ENCODE measurements at places on chromosomes 1 and 21.

DNA sequence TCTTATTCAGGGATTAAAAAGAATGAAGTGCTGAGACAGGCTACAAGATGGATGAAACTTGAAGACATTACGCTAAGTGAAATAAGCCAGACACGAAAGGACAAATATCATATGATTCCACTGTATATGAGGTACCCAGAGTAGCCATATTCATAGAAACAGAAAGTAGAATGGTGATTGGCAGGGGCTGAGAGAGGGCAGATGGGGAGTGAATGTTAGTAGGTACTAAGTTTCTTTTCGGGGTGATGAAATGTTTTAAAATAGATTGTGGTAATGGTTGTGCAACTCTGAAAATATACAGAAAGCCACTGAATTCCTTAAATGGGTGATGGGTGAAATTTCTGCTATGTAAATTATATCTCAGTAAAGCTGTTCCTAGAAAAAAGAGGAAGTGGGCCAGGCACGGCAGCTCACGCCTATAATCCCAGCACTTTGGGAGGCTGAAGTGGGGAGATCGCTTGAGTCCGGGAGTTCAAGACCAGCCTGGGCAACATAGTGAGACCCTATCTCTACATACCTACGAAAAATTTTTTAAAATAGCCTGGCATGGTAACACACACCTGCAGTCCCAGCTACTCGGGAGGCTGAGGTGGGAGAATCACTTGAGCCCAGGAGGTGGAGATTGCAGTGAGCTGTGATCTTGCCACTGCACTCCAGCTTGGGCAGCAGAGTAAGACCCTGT lies 15.9 kb downstream of the SLC27A3 start:
- no peak for DNase-seq

GRCh38 chr21:16199539-16199938 lies 469.8 kb downstream of the USP25 start:
- no peak for DNase-seq

DNA sequence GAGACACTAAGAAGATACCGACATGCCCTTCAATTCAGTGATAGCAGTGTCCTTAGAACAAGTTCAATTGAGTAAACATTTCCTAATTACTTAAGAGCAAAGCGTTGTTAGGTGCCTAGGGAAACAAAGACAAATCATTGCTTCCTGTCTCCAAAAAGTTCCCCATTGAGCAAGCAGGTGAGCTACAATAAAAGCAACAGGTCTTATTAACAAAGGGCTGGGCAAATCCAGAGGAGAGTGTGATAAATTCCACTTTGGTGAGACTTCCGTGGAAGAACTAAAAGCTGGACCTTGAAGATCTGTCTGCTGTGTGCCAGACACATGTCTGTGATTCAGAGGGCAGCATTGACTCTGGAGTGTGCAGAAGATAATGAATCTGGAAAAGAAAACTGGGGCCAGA lies 1.9 kb upstream of the TUT4 start:
- DNase-seq, result no peak

- DNase-seq, result no peak
Observed at GRCh38 chr1:4172644-4173599, 272.9 kb upstream of the C1orf174 start.

DNA sequence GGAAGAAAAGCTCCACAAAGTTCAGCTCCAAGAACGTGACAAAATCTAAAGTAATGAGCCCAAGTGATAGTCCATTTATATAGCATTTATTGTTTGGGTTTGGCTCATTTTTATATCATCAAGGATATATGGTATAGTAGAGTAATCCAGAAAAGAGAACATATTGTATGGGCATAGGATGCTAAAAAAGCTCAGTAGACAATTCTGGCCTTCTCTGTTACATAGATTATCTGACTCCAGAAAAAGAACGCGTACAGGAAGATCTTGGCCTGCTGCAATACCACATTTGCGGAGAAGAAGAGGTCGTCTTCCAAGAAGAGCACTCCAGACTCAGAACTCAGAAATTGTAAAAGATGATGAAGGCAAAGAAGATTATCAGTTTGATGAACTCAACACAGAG lies 43.8 kb downstream of the TMED5 start:
- no peak for DNase-seq

DNA sequence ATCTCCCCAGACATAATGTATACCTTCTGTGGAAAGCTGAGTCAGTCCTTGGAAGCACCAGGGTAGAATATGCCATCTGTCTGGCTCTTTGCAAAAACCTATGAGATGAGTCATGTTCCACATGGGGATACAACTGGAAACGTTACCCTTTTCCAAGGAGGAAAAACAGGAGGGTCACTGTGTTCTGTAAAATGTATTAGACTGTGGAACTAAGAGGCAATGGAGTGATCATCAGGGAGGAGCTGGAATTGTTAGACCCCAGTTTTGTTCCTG lies 16.1 kb upstream of the PSMD4 start:
- DNase-seq, result no peak

GRCh38 chr1:3675436-3675835 lies 23.1 kb downstream of the TP73 start:
- no peak for DNase-seq

- DNase-seq, result no peak
Observed at GRCh38 chr1:233671286-233671685, 57.4 kb downstream of the KCNK1 start.

DNA sequence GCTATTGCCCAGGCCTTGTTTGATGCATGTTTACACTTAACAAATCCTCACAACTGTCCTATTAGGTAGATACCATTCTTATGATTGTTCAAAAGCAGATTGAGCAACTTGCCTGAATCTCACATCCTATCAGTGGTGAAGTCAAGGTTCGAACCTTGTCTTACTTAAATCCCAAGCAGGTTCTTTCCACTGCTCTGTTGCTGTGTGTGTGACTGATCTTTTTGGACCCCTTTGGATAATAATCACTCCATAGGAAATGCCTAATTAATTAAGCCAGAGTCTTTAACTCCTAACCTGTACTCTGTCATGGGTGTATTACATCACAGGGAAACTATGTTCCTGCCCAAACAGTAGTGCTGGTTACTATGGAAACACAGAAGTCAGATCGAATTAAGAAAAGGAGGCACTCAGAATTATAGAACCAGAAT lies 84.2 kb downstream of the SPATA46 start:
- DNase-seq, result no peak

DNA sequence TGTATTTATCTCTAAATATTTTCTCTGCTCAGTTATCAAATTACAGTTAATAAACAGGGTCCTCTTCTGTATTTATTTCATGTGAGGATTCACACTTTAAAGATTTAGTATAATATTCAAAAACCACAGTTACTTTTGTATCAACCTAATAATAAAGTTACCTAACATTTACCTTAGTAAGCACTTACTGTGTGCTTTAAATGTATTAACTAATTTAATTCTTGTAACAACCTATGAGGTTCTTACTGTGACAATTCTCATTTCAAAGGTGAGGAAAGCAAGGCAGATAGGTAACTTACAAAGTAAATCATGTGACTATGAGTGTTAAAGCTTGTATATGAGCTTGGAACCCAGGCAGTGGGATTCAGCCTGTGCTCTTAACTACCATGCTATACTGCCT lies 30.2 kb downstream of the DNAH14 start:
- no peak for DNase-seq

DNA sequence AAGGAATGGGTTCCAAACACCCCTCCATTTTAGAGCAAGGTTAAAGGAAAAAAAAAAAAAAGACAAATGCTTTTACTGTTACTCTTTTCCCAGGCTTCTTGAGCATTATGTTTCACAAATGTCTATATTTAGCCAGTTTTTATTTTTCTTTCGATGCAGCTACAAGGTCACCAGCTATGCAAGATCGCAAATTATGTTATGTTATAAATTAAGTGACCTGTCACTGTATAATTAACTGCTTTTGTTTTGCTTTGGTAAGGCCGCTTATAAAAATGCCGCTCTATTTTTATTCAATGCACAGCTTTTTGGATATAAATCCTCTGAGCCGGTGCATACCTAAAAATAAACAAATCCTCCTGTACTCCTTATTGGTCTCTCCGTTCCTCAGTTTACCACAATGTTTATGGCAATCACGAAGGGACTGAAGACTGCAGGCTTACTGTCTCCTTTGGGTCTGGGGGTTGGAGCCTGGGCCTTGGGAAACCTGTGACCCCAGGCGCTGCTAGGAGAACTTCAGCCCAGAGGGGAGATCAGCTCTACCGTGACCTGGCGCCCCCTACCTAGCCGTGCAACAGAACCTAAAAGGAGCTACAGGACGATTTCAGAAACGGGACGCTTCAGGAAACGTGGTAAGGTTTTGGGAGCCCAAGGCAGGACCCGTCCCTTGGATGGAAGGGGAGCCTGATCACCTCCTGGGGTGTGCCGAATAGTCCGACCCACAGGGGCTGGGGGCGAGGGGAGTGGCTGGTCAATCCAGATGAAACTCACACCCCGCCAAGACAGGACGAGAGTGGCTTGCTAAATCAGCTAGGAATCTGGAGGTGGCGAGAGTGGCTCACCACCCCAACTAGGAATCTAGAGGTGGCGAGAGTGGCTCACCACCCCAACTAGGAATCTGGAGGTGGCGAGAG lies 101.2 kb upstream of the CD55 start:
- DNase-seq, result peak; percentile 52

DNA sequence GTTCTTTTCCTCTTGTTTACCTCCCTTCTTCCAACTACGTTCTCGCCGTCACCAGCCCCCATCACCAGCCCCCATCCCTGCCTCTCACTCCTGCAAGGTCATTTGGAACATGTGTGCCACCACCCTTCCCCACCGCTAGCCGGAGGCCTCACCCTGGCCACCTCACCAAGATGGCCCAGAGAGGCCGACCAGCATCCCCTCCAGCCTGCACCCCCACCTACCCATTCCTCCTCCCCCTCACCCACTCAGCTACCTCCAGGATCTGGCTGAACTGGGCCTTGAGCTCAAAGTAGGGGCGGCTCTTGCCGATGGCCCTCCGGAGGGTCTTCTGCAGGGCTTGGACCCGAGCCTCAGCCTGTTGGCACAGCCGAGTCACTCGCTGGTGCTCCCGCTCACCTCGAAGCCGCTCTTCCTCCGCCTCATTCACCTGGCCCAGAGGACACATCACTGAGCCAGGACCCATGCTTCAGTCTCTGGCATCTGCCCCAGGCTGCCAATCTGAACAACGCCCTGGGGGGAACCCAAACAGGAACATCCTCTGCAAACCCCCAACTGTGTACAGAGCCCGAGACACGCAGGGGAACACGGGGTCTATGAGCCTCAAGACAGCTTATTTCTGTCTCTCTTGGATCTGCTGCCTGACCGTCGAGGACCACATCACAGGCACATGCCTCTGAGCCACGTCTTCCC lies 12.8 kb downstream of the SH3BP5L start:
- no peak for DNase-seq

DNA sequence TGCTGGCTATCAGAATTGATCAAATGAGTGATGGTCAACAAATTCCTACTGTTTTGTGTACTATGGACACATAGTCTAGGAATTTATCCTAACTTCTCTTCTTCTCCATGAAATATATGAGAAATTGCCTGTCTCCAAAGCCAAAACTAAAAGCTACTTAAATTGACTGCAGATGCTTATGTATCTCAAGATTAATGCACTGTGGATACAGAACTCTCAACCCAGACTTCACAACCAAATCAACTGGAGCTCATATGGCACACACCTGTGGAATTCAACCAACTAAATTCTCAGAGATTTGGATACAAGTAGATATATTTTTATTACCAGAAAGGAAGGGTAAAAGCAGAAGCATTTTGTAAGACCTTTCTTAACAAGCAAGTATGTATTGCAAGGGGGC lies 566.1 kb downstream of the LTN1 start:
- DNase-seq, result no peak

DNA sequence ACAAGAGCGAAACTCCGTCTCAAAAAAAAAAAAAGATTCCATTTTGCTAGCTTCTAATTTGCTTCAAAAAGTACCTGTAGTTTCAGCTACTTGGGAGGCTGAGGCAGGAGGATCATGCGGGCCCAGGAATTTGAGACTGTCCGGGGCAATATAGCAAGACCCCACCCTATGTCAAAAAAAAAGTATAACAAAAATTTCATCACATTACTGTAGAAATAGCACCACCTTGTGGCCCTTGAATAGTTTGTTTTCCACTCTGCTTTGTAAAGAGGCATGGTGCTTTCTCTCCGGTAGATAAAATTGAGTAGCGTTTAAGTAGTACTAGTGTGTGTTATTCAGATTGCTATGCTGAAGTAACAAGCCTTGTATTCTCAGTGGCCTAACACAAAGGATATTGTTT lies 18.2 kb upstream of the MSTO1 start:
- no peak for DNase-seq

- DNase-seq, result no peak
Observed at GRCh38 chr1:155913969-155914757, 3.0 kb upstream of the RIT1 start.

DNA sequence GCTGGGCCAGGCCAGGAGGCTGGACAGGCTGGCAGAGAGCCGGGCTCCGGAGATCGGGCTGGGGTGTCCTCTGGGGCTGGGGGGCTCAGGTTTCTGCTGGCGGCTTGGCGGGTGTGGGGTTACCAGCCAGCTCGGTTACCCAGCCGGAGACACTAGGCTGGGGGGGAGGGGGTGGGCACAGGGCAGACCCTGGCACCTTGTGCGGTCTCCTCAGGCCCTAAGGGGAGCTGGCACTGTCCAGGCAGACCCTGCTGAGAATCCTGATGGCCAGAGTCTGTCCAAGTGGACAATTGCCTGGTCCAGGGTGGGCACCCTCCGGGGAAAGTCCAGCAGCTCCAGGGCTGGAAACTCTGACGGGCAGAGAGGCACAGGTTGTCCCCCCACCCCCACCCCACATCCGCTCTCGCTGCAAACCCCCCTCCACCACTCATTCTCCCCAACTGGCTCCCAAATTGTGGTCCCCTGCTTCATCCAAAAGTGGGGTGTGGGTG lies 6.7 kb downstream of the ZBTB7B start:
- no peak for DNase-seq

- no peak for DNase-seq
Observed at GRCh38 chr1:230705289-230706019, 8.5 kb downstream of the AGT start.

DNA sequence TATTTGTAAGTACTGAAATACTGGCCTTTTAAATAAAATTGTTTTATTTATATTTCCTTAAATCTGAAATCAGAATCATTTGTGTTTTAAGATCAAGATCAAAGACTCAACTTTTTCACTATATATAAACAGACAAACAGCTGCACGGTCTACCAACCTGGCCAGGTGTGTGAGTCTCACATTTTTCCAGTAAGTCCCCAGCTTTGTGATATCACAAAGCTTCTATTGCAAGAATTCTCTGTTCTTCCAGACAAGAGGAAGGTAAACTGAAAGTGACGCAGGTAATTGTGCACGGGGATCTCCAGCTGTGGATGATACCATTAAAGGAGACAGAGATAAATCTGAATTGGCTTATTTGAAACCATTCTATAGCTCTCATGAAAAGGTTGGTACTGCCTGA lies 41.2 kb upstream of the CYP2J2 start:
- DNase-seq, result no peak

- no peak for DNase-seq
Observed at GRCh38 chr21:45109831-45110492, 35.6 kb downstream of the ADARB1 start.

GRCh38 chr1:75125161-75125726 lies 8.9 kb upstream of the LHX8 start:
- DNase-seq, result no peak

Measured in renal cortex interstitium (tissue), 15 donors.